ENCODE measurements at places on chromosomes 13 and 19. TPM values are rescaled to one million over a fixed set of nuclear protein-coding genes. Genes with fewer than 3 reads are reported as not detected.

Gene GSX1
- not detected for total RNA-seq

Gene CGB3
- total RNA-seq = not detected

Gene GTF2F1
- total RNA-seq = 56.1 TPM

GRCh38 chr19:6161271-6161850 is 25.9 kb downstream of the ACSBG2 start:
- ATAC-seq = peak; percentile 68

- peak; percentile 73 for ATAC-seq
Observed at GRCh38 chr13:28468023-28468915, 26.7 kb downstream of the FLT1 start.

DNA sequence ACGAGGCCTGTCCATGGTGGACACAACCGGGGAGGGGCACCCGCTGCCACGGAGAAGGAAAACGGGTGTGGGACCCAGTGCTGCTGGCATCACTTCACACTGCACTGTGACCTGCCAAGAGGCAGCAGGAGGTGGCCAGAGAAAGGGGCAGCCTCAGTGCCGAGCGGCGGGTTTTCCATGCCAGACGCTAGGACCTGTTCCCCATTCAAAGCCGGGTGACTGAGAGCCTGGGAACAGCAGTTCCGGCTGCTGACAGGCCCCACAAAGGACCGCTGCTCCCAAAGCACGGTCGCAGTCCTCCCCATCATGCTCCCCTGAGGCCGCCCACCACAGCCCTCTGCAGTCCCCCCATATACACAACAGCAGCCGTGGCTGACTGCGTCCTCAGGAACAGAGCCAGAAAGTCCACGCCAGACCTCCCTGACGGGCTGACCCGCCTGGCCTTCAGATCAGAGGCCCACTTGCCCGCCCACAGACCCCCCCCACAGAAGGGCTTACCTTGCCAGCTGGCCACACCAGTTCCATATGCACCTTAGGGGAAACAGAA is 5.4 kb downstream of the AKAP8 start:
- no peak for ATAC-seq

DNA sequence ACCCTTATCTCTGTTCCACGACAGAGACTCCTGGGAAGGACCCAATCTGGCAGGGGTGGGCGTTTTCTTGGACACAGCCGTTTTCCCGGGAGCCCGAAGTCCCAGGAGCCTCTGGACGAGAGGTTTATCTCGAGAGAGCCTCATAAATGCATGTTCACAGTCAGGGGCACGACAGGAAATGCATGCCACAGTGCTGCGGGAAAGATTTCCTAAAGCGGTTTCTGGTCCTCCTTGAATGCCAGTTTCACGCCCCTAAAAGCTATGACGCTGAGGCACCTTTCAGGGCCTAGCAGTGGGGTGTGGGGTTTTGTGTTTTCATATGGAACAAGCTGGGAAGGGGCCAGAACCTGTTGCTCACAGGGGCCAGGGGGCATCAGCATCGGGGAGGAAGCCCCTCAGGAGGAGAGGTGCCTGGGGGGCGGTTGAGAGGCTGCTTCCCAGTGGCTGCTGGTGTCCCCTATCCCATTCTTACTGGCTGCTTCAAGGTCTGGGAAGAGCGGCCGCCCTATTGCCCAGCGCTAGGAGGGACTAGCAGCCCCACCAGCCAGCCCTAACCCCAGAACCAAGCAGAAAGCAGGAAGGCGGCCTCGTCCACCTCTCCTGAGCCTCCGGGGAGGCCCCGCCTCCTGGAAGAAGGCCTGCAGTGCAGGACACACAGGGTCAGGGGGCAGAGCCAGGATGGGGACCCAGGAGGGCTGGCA is 157.0 kb downstream of the KDM4B start:
- ATAC-seq = no peak

GRCh38 chr13:109738298-109738746 is 48.1 kb downstream of the IRS2 start:
- no peak for ATAC-seq

DNA sequence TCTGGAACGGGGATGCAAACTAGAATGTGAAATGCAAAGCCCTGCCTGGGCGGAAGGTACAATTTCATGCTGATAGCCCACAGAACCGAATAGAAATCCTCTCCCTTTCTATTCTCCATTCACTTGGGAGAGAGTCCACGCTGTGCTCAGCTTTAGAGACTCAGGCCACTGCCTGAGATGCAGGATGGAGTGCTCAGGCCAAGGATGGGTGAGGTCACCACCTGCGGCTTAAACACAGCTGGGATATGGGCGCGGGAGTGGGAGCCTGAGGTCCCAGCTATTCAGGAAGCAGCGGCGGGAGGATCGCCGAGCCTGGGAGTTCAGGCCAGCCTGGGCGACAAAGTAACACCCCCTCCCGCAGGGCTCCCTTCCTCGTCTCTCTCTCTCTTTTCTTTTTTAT is 446 bp upstream of the ZNF83 start:
- ATAC-seq = peak; percentile 20

DNA sequence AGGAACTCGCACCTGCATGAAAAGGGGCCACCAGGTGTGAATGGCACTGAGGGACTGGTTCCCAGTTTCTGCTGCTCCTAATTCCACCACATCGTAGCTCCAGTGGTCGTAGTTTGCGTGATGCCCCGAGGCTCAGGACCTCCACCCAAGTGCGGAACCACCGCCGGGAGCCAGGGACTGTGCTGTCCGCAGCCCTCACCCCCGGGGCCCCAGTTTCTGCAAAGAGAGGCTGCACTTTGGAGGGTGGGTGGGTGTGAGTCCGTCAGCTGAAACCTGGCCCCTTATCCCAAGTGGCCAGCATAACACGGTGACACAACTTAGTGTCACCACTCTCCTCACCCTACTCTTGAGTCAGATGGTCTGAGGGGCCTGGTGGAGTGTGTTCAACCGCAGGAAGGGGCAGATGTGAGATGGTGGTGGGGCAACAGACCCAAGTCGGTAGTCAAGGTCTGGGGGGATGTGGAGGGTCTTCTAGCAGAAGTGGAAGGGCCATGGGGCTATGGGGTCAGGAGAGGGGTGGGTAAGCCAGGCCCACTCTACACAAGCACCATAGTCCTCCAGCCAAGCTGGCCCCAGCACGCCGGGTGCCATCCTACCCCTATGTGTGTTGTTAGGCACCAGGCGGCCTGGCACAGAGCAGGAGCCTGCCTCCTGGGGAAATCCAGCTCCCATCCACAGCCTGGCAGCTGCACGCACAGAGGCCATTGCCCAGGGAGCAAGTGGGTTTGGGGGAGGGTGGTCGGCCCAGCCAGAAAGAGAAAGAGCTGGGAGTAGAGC is 1301.6 kb downstream of the UQCRFS1 start:
- ATAC-seq = no peak

All from activated T-helper 17 cell treated with anti-CD3 and anti-CD28 coated beads, Interleukin-2, amount 50 U/mL, for 72 hours (primary cell).